Bronchial epithelial cell (primary cell): ENCODE measurements at places on chromosomes 4 and X. TPM values are rescaled to one million over a fixed set of nuclear protein-coding genes. Genes with fewer than 3 reads are reported as not detected.

The USP51 gene
- 0.13 and 0.26 TPM in 2 replicates for total RNA-seq

The TLR6 gene
- total RNA-seq, result 0.26 and 0.38 TPM in 2 replicates

The TAF7L gene
- under 0.01 TPM in 1 of 2 replicates, not detected in the other for total RNA-seq

The MAGEB10 gene
- total RNA-seq, result not detected in 2 replicates
